ENCODE measurements at places on chromosomes 4 and X.

DNA sequence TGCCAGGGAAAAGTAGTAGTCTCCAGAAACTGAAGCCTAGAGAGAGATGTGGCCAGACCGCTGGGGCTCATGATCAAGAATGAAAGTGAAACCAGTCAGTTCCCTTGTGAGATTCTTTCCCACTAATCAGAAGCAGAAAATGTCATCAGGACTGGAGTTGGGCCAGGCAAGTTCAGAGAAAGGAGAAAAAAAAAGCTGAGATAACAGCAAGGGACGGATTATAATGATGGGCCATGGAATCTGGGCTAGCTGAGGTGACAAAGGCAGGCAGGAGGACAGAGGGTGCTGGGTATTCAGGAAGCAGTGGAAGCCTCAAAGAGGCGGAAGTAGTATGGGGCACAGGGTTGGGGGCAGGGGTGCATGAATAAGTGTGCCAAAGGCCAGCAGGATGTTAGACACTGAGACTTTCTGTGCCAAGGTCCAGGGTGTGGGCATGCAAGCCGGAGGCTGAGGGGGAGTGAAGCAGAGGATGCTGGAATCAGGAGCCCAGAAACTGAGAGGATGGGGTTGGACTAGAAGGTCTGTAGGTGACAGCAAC is 2.5 kb downstream of the CXorf38 start:
- ATAC-seq: peak; percentile 61
- H3K36me3 ChIP-seq: peaks cover 55% of the 10 kb centered on the region
- peak overlapping the region; percentile 90 for H3K27ac ChIP-seq
- peak overlapping the region; percentile 91 for H3K4me3 ChIP-seq
- H3K27me3 ChIP-seq: no peaks in the 10 kb centered on the region
- peaks cover 15% of the 10 kb centered on the region for H3K4me1 ChIP-seq

- H3K4me1 ChIP-seq: no peaks in the 10 kb centered on the region
- H3K27me3 ChIP-seq: no peaks in the 10 kb centered on the region
- H3K4me3 ChIP-seq: no peak overlapping the region
- H3K27ac ChIP-seq: no peak overlapping the region
- H3K36me3 ChIP-seq: no peaks in the 10 kb centered on the region
Observed at GRCh38 chrX:9605484-9605883, 140.6 kb downstream of the TBL1X start.

DNA sequence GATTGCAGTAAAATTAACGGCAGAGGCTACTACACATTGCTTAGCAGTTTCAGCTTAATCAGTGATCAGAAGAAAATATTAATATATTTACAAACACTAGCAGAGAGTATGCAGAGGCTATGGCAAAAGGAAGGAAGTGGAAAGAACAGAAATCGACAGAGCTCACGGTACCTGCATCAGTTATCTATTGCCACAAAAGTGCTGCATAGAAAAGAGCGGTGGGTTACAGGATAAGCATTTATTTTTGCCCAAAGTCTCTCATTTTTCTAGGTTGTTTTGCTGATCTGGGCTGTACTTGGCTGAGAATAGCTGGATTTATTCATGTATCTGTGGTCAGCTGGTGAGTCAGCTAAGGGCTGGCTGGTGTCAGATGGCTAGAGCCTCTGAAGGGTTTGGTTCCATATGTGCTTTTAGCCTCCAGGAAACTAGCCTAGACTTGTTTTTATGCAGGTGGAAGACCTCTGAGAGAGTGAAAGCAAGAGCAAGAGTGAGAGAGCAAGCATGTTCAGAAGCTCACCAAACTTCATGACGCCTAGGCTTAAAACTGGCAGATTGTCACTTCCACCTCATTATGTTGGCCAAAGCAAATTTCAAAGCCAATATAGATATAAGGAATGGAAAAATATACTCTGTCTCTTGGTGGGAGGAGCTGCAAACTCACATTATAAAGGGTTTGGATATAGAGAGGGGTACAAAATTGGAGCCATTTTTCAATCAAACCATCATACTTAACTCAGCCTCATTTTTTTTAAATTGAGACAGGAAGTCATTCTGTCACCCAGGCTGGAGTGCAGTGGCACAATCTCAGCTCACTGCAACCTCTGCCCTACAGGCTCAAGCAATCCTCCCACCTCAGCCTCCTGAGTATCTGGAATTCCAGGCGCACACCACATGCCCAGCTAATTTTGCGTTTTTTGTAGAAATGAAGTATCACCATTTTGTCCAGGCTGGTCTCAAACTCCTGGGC is 153.2 kb upstream of the RPL34 start:
- H3K36me3 ChIP-seq: no peaks in the 10 kb centered on the region
- H3K27me3 ChIP-seq: no peaks in the 10 kb centered on the region
- peak overlapping the region; percentile 84 for H3K27ac ChIP-seq
- ATAC-seq: peak; percentile 95
- peak overlapping the region; percentile 58 for H3K4me3 ChIP-seq

- no peaks in the 10 kb centered on the region for H3K27me3 ChIP-seq
- H3K4me1 ChIP-seq: peaks cover 36% of the 10 kb centered on the region
- H3K4me3 ChIP-seq: peak overlapping the region; percentile 45
- peaks cover 81% of the 10 kb centered on the region for H3K36me3 ChIP-seq
- ATAC-seq: peak; percentile 98
Observed at GRCh38 chr4:86957215-86957614, 22.4 kb downstream of the AFF1 start.

- H3K4me3 ChIP-seq: no peak overlapping the region
Observed at GRCh38 chrX:93875621-93876282, 201.7 kb downstream of the FAM133A start.

GRCh38 chr4:184251670-184251980 is 34.0 kb upstream of the ENPP6 start:
- peaks cover 4% of the 10 kb centered on the region for H3K27me3 ChIP-seq
- H3K27ac ChIP-seq: peak overlapping the region; percentile 41
- no peaks in the 10 kb centered on the region for H3K36me3 ChIP-seq
- peaks cover 13% of the 10 kb centered on the region for H3K4me1 ChIP-seq
- ATAC-seq: peak; percentile 23

GRCh38 chrX:47854474-47854873 is 17.8 kb downstream of the ZNF81 start:
- H3K4me1 ChIP-seq: peaks cover 6% of the 10 kb centered on the region
- H3K4me3 ChIP-seq: no peak overlapping the region
- no peak for ATAC-seq
- H3K36me3 ChIP-seq: peaks cover 57% of the 10 kb centered on the region

- H3K4me1 ChIP-seq: no peaks in the 10 kb centered on the region
- H3K27me3 ChIP-seq: no peaks in the 10 kb centered on the region
Observed at GRCh38 chrX:87661761-87662160, 144.2 kb downstream of the KLHL4 start.

DNA sequence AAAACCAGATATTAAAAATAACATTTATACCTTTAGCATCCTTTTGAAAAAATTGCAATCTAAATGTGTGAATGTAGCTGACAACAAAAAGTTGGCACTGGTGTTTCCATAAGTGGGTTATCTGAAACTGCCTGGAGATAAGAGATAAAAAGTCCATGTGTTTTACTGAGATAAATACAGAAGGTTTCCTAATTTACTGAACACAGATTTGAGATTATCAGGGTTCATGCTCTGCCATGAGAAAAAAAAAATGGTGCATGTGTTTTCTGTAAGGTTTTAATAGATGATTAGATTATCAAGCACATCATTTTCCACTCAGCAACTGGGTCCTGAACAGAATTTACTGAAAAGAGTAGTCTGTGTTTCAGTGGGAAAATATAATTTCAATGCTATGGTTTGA is 326.2 kb upstream of the SLIT2 start:
- H3K27me3 ChIP-seq: no peaks in the 10 kb centered on the region
- H3K4me1 ChIP-seq: no peaks in the 10 kb centered on the region
- no peaks in the 10 kb centered on the region for H3K36me3 ChIP-seq
- ATAC-seq: no peak
- no peak overlapping the region for H3K4me3 ChIP-seq
- H3K27ac ChIP-seq: no peak overlapping the region

GRCh38 chr4:152848508-152848907 is 68.8 kb downstream of the ARFIP1 start:
- ATAC-seq: no peak
- peaks cover 9% of the 10 kb centered on the region for H3K4me1 ChIP-seq
- H3K4me3 ChIP-seq: no peak overlapping the region
- no peaks in the 10 kb centered on the region for H3K27me3 ChIP-seq
- no peak overlapping the region for H3K27ac ChIP-seq

DNA sequence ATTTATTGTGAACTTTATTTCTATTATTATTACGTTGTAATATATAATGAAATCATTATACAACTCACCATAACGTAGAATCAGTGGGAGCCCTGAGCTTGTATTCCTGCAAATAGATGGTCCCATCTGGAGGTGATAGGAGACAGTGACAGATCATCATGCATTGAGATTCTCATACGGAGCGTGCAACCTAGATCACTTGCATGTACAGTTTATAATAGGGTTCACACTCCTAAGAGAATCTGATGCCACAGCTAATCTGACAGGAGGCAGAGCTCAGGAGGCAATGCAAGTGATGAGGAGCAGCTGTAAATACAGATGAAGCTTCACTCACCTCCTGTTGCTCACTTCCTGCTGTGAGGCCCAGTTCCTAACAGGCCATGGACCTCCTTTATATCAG is 2170.2 kb downstream of the PCDH7 start:
- no peak for ATAC-seq
- H3K36me3 ChIP-seq: no peaks in the 10 kb centered on the region
- no peak overlapping the region for H3K4me3 ChIP-seq
- no peaks in the 10 kb centered on the region for H3K27me3 ChIP-seq

GRCh38 chr4:87258677-87259076 is 38.3 kb upstream of the KLHL8 start:
- no peaks in the 10 kb centered on the region for H3K4me1 ChIP-seq
- H3K36me3 ChIP-seq: no peaks in the 10 kb centered on the region
- H3K4me3 ChIP-seq: no peak overlapping the region
- H3K27me3 ChIP-seq: peaks cover 5% of the 10 kb centered on the region
- no peak overlapping the region for H3K27ac ChIP-seq
- no peak for ATAC-seq

GRCh38 chr4:182083671-182084410 is 159.4 kb upstream of the TENM3 start:
- no peak for ATAC-seq
- H3K4me1 ChIP-seq: no peaks in the 10 kb centered on the region
- H3K4me3 ChIP-seq: no peak overlapping the region
- no peaks in the 10 kb centered on the region for H3K36me3 ChIP-seq
- H3K27ac ChIP-seq: no peak overlapping the region
- H3K27me3 ChIP-seq: no peaks in the 10 kb centered on the region

DNA sequence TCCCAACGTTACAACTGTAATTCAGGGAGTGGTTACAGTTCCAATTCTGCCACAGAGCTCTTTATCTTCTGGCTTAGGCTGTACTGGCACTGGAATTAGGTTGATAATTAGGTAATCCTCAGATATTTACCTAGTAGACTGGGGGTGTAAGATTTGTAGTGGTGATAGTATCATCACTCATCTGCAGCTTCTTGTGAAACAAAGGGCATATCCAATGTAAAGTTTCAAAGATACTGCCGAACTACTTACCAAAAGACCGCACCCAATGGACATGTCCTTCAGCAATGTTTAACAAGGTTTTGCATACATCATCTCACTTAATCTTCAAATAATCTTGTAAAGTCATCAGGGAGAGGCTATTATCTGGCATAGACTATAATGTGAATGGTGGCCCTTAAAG is 20.8 kb downstream of the ADGRG4 start:
- no peaks in the 10 kb centered on the region for H3K36me3 ChIP-seq
- H3K4me1 ChIP-seq: no peaks in the 10 kb centered on the region
- H3K27ac ChIP-seq: no peak overlapping the region
- H3K27me3 ChIP-seq: no peaks in the 10 kb centered on the region
- ATAC-seq: no peak

DNA sequence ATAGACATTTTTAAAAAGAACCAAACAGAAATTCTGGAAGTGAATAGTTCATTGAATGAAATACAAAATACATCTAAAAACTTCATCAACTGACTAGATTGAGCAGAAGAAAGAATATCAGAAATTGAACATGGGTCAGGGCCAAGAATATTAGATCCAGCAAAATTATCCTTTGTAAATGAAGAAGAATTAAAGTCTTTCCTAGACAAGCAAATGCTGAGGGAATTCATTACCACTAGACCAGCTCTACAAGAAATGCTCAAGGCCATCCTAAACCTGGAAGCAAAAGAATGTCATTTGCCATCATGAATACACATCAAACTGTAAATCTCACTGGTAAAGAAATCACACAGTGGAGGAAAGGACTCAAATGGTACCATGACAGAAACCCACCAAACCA is 72.7 kb upstream of the RPL34 start:
- peaks cover under 1% of the 10 kb centered on the region for H3K4me1 ChIP-seq
- H3K4me3 ChIP-seq: no peak overlapping the region
- H3K27ac ChIP-seq: no peak overlapping the region

GRCh38 chr4:138816875-138817274 is 198.7 kb upstream of the NOCT start:
- no peaks in the 10 kb centered on the region for H3K36me3 ChIP-seq
- H3K4me3 ChIP-seq: no peak overlapping the region
- no peak overlapping the region for H3K27ac ChIP-seq
- peaks cover 6% of the 10 kb centered on the region for H3K27me3 ChIP-seq

DNA sequence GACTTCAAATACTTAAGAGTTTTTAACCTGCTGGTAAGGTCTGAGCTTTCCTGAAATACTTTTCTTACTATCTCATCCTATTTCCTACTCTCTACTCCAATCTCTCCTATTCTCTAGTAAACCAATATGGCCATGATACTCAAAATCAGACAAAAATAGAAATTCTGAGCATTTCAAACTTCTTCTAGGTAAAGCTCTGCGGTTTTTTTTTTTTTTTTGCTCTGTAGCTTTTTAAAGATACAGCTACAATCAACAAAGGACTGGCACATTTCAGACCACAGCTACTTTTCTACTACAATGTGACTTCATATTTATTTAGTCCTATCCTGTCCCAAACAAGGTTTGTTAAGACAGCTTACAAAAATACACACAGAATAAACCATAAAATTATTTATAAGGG is 31.1 kb downstream of the MAML3 start:
- no peak for ATAC-seq
- no peaks in the 10 kb centered on the region for H3K4me1 ChIP-seq
- no peaks in the 10 kb centered on the region for H3K36me3 ChIP-seq
- H3K27ac ChIP-seq: no peak overlapping the region
- H3K4me3 ChIP-seq: no peak overlapping the region
- peaks cover 14% of the 10 kb centered on the region for H3K27me3 ChIP-seq

DNA sequence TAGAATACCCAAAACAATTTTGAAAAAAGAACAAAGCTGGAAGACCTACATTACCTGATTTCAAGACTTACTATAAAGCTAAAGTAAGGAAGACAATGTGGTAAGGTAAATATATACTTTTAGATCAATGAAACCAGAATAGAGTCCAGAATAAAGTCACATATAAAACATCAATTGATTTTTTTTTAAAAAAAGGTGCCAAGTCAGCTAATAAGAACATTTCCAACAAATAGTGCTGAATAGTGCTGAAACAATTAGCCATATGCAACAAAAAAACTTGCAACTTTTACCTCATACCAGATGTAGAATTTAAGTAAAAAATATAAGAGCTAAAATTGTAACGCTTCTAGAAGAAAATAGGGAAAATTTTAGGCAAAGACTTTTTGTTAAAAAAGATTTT is 73.0 kb upstream of the PDHA1 start:
- no peaks in the 10 kb centered on the region for H3K36me3 ChIP-seq
- H3K4me1 ChIP-seq: no peaks in the 10 kb centered on the region
- H3K27me3 ChIP-seq: no peaks in the 10 kb centered on the region
- no peak overlapping the region for H3K27ac ChIP-seq
- no peak overlapping the region for H3K4me3 ChIP-seq
